ENCODE measurements at places on chromosomes 7 and 10.

DNA sequence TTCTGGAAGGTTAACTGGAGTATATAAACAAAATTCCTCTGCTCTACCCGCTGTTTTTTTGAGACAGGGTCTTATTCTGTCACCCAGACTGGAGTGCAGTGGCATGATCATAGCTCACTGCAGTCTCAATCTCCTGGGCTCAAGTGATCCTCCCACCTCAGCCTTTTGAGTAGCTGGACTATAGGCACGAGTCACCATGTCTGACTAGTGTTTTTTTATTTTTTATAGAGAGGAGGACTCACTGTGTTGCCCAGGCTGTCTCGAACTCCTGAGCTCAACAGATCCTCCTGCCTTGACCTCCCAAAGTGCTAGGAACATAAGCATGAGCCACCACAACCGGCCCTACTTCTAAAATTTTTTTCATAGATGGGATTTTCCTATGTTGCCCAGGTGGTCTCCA is 2.2 kb downstream of the RAB18 start:
- no peak for DNase-seq
- H3K27ac ChIP-seq = no peak overlapping the region
- H3K36me3 ChIP-seq = peaks cover 2% of the 10 kb centered on the region
- H3K4me3 ChIP-seq = no peak overlapping the region
- peaks cover 9% of the 10 kb centered on the region for H3K4me1 ChIP-seq

DNA sequence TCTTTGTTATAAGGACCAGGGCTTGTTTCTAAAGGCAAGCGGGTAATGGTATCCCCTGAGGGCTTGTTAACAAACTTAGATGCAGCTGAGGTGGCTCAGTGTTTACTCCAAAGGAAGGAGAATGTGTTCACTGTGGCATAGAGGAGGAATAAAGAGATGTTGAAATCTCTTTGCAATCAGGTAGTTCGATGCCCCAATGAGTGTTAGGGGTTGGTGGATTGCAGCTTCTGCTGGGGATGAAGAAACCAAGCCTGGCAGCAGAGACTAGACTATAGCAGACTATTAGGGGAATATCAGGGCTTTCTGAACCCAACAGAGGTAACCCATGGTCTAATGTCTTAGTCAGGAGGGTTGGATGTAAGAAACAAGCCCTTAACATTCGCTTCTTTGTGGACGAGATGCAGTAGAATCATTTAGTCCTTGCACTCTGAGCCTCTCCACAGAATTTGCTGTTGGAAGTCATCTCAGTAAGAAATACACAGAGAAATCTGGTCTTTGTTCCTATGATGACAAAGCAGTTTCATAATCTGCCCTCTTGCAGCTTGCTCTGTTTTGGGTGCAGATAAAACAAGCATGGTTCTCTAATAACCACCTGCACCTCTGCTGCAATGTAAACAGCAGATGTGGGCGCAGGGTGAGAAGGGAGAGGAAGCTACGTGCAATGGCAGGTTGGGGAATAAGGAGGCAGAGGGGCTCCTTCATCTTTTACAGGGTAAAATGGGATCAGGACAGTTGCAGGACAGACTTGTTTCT is 108.6 kb downstream of the NRF1 start:
- H3K4me3 ChIP-seq = no peak overlapping the region
- H3K36me3 ChIP-seq = peaks cover 15% of the 10 kb centered on the region
- H3K4me1 ChIP-seq = no peaks in the 10 kb centered on the region

DNA sequence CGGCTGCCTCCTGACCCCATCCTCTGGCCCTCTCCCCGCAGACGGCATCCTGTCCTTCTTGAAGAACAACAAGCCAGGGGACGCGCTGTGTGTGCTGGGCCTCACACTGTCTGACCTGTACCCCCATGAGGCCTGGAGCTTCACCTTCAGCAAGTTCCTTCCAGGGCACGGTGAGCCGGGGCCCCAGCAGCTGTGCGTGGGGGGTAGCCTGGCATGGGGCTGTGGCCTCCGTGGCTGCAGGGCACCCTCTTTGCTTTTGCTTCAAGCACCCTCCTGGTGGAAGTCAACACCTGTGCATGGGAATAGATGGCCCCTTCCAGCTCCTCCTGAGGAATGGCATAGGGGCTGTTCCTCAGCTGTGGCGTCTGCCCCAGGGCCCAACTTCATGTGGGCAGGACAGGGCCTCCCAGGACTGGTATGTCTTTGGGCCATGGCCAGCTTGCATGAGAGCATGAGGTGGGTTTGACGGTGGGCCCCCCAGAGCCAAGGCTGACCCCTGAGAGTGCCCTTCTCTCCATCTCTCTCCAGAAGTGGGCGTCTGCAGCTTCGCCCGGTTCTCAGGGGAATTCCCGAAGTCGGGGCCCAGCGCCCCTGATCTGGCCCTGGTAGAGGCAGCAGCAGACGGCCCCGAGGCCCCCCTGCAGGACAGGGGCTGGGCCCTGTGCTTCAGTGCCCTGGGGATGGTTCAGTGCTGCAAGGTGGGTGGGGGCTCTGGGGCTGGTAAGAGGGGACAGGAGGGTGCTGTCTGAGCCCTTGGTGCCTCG is 20.7 kb downstream of the AMZ1 start:
- H3K27me3 ChIP-seq = no peaks in the 10 kb centered on the region
- DNase-seq = no peak
- H3K36me3 ChIP-seq = no peaks in the 10 kb centered on the region
- H3K4me1 ChIP-seq = no peaks in the 10 kb centered on the region
- H3K27ac ChIP-seq = no peak overlapping the region

- no peaks in the 10 kb centered on the region for H3K36me3 ChIP-seq
- H3K27me3 ChIP-seq = no peaks in the 10 kb centered on the region
- DNase-seq = no peak
- H3K27ac ChIP-seq = no peak overlapping the region
These were observed 44.1 kb upstream of the AKR1E2 start for GRCh38 chr10:4781955-4782354.

DNA sequence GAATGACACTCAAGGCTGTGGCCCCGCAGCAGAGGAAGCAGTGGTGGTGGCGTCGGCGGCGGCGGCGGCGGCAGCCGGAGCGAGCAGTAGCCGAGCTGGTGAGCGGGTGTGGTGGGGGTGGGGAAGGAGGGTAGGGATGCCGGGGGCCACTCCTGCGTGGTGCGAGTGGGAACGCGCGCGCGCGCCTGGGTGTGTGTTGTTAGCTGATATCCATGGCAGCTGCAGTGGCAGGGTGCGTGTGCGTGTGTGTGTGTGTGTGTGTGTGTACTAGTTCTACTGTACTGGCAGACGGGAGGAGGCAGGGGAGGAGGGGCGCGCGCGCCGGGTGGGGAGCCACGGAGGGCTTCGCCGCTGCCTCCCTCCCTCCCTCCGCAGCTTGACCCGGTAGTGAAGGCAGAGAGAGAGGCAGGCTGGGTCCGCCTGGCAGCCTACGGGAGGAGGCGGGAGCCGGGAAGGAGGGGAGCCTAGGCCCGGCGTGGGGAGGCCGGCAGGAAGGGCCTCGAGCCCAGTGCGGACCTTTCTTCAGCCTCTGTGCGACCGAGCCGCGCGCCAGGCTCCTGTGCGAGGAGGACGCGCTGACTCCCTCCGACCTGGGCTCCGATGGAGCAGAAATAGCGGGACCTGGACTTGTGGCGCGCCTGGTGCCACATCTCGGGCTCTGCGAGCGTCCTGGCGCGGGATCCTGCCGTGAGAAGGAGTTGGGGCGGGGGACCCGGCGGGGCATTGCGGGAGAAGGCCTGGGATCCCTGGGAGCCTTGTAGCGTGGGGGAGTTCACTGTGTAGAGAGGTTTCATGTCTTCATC is at the start of gene MAGI2:
TSS of gene MAGI2 (minus strand) at position 110 of the 803 bp plus-strand sequence. CDS start 347 bp downstream, outside the sequence.
- H3K4me1 ChIP-seq = no peaks in the 10 kb centered on the region
- no peaks in the 10 kb centered on the region for H3K36me3 ChIP-seq
- DNase-seq = peak; percentile 49
- peaks cover 15% of the 10 kb centered on the region for H3K27me3 ChIP-seq

- no peak overlapping the region for H3K27ac ChIP-seq
- H3K27me3 ChIP-seq = no peaks in the 10 kb centered on the region
- H3K36me3 ChIP-seq = no peaks in the 10 kb centered on the region
- DNase-seq = no peak
These were observed 57.4 kb downstream of the DGKI start for GRCh38 chr7:137789215-137789882.

DNA sequence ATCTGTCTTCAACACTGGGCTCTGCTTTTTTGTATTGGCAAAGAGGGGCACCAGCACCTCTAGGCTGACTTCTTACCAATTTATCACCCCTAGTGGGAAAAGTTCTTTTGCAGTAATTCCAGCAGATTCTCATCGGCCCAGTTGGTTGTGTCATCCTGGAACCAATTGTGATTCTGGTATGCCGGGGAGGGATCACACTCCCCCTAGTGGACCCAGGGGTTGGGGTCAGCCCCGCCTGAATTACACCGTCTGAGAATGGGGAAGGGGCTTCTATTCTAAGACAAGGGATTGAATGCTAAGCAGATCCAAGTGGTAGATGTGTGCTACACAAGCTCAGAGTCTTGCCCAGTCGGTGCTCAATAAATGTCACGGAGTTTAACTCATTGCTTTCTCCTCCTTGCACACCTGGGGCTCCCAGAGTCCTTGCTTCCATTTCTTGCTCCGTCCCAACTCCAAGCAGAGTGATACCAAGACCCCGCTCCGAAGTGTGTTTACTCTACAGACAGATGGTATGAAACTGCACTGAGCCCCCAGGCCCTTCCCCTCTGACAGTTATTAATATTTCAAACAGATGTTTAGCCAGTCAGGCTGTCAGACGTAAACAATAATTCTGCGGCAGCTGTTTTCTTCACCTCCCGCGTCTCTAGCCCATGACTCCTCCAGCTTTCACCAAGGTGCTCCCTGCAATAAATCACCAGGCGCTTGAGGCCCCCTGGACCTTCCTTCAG is 71.9 kb downstream of the C10orf105 start:
- no peak overlapping the region for H3K27ac ChIP-seq
- H3K36me3 ChIP-seq = no peaks in the 10 kb centered on the region
- no peak overlapping the region for H3K4me3 ChIP-seq
- H3K4me1 ChIP-seq = no peaks in the 10 kb centered on the region
- H3K27me3 ChIP-seq = no peaks in the 10 kb centered on the region
- DNase-seq = no peak

DNA sequence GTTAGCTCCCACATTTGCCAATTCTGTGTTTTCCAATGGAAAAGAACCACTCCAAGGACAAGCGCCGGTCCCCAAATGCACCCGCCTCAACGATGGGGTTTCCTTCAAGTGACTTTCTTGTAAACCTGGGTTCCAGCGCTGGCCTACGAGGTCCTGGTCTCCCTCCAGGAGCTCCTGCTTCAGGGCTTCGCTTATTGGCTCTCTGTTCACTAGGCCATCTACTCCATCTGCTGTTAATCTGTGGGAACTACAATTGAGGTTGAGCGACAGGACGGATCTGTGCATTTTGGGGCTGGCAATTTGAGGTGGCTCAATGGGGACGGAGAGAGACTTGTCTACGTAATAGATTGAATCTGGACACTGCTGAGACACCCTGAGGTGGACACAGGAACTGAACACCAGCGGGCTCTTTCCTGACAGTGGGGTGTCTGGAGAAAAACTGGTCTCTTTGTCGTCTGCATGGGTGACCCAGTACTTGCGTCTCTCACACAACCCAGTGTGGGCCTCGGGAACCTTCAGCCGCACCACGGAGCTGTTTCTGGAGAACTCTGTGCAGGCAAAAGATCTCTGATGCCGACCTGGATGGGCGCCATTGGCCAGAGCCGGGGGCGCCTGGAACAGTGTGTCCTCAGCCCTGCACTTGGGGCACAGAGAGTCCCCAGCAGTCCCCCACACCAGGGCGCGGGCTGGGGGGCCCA is 115.9 kb upstream of the ADAM12 start:
- H3K27me3 ChIP-seq = no peaks in the 10 kb centered on the region
- no peak overlapping the region for H3K27ac ChIP-seq
- no peak overlapping the region for H3K4me3 ChIP-seq
- H3K4me1 ChIP-seq = no peaks in the 10 kb centered on the region

DNA sequence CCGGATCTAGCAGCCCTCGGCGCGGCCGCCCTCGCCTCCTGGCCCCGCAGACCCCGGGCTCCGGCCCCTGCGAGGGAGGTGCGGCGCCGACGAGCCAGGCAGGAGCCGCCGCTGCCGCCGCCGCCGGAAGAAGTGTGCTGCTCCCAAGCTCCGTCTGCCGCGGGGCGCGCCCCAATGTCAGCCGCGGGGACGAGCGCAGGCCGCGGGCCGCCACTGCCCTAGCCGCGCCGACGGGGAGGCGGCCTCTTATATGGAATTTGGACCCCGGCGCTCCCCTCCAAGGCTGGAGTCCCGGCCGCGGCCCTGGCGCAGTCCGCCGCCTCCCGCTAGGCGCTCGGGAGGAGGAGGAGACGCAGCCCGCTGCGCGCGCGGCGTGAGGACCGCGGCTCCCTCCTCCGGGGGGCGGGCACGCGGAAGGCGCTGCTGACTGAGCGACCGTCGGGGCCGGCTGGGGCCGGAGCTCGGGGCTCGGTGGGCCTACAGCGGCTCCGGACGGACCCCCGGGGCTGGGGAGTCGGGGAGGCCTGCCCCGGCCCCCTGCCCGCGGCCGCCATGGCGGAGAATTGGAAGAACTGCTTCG is at the start of gene TRIM8:
TSS of gene TRIM8 (plus strand) at position 414 of the 580 bp plus-strand sequence. CDS start at position 553, 139 bp downstream.
- H3K4me1 ChIP-seq = peaks cover 1% of the 10 kb centered on the region
- H3K4me3 ChIP-seq = peak within 1 kb of the TSS; percentile 81
- H3K36me3 ChIP-seq = no peaks in the 10 kb centered on the region

- H3K36me3 ChIP-seq = no peaks in the 10 kb centered on the region
- no peak overlapping the region for H3K27ac ChIP-seq
- no peaks in the 10 kb centered on the region for H3K27me3 ChIP-seq
- H3K4me1 ChIP-seq = no peaks in the 10 kb centered on the region
- DNase-seq = no peak
- no peak overlapping the region for H3K4me3 ChIP-seq
These were observed 9.7 kb upstream of the ABCA13 start for GRCh38 chr7:48161407-48162125.

DNA sequence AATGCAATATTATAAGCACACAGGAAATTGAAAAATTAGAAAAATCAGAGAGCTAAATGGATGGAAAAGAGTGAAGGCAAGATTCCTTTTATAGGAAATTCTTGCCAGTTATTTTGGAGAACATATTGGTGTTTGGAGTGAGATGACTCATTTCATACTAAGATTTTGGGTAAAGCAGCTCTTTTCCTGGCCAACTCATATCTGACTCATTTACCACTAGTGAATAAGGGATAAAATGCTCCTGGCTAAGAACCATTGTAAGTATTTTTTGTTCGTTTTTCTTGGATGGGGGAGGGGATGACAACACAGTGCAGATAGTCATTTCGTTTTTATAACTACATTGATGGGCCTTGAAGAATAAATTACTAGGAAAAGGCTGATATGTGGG is 139.3 kb downstream of the TWIST1 start:
- H3K27ac ChIP-seq = no peak overlapping the region
- no peaks in the 10 kb centered on the region for H3K36me3 ChIP-seq

- H3K4me3 ChIP-seq = no peak overlapping the region
- H3K4me1 ChIP-seq = no peaks in the 10 kb centered on the region
- no peaks in the 10 kb centered on the region for H3K27me3 ChIP-seq
- no peak overlapping the region for H3K27ac ChIP-seq
These were observed 213.9 kb upstream of the LRRN3 start for GRCh38 chr7:110877016-110877415.

All from small intestine (tissue), 16 donors.